ENCODE measurements at places on chromosomes 6 and 20.

DNA sequence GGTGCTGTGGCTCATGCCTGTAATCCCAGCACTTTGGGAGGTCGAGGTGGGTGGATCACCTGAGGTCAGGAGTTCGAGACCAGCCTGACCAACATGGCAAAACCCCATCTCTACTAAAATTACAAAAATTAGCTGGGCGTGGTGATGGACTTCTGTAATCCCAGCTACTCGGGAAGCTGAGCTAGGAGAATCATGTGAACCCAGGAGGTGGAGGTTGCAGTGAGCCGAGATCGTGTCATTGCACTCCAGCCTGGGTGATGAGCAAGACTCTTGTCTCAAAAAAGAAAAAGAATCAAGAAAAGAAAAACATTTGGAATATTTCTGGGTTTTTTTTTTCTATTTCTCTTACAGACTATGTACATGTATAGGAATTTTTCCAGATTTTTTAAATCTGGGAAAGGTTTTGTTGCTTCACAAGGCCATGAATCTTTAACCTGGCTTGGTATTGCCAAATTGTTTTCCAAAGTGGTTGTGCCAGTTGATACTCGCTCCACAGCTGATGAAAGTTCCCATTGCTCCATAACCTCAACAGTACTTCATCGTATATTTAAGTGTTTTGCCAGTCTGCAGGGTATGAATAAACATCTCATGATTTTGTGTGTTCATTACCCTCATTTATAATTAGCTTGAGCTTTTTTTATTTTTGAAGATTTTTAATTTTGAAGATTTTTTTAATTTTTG is 33.5 kb downstream of the RNF217 start:
- DNase-seq, result no peak

- DNase-seq, result no peak
Measured at GRCh38 chr20:58340853-58341252, 31.3 kb downstream of the RAB22A start.

GRCh38 chr6:132812756-132813172 is 1.6 kb upstream of the RPS12 start:
- no peak for DNase-seq

GRCh38 chr6:18961566-18961965 is 574.4 kb downstream of the RNF144B start:
- DNase-seq, result no peak

DNA sequence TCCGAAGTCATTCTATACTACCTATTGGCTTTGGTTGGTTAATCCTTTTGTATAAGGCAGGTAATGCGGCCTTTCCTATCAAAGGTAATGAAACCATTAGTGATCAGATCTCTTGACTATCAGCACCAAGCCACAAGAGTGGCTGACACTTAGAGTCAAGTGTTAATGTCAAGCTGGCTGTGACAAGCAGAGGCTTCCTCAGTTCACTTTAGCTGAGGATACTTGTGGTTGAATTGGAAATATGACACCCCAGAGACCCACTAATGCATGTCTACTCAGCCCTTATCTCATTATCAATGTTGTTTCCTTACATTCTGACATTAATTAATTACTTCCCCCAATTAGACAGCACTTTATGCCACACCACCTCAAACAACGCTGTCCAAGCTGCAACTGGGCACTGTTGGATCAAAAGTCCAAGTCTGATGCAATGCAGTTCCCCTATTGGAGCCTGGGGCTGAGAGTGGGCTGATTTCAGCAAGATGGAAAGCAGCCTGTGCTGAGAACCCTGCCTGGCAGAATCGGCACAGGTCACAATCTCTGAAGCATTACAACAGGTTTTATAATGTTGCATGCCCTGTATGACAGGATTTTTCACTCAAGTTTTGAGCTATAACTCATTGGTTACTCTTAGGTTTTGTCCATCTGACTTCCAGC is 273.5 kb downstream of the COL12A1 start:
- DNase-seq, result no peak

- no peak for DNase-seq
Measured at GRCh38 chr20:37265152-37265551, 3.5 kb upstream of the GHRH start.

DNA sequence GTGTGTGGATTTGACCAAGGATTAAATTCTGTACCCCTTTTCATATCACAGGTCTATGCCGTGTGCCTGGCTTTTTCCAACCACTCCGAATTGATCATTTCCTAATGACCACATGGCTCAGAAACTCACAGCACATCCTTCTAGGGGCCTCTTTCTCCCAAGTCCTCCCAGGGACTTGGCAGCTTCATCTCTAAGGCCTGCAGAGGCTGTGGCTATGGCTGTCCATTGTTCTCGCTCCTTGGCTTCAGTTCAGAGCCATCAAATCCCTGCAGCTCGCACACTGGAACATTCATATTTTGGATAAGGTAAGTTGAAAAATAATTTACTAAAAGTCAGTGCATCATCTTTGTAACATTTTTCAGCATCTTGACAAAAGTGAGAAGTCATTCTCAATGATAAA is 497.2 kb upstream of the CDH4 start:
- DNase-seq, result no peak

DNA sequence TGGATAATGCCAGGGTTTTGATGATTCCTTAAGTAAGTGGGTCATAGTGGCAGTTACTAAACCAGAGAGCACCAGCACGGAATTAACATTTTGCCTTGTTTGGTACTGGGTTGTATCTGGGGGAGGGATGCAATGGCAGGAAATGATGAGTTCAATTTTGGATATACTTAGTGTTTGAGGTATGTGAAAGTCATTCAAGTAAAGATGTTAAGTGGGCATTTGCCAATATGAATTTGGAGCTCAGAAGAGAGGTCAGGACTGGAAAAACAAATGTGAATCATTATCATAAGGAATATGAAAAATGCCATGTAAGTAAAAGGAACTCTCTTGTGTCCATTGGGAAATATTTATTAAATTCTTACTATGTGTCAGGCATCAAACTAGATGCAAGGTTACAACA is 6.2 kb downstream of the PXT1 start:
- DNase-seq, result no peak

DNA sequence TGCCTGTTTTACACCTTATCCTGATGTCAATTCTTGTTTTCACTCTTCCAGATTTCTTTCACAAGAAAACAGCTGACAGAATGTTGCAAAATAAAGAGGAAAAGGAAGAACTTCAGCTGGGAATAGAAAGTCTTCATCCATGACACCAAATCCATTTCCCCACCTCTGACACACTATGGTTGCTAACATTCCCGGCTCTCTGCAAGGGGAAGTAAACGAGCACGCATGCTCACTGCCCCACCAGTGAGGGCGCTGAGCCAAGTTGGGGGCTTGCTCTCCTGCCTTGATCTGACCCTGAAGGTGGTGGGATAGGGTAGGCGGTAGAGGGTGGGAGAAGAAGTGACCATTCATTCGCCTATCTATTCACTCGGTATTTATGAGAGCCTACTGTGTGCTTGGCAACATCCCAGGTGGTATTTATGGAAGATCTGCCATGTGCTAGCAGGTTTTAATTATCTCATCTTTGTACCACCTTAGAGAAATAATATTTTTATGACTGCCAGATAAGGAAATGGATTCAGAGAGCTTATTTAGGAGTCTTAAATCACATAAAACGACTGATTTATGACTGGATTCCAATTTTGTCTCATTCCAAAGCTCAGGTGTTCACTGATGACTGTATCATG is 206.2 kb downstream of the FOXC1 start:
- no peak for DNase-seq

- no peak for DNase-seq
Measured at GRCh38 chr6:143037470-143037869, 23.2 kb upstream of the AIG1 start.

DNA sequence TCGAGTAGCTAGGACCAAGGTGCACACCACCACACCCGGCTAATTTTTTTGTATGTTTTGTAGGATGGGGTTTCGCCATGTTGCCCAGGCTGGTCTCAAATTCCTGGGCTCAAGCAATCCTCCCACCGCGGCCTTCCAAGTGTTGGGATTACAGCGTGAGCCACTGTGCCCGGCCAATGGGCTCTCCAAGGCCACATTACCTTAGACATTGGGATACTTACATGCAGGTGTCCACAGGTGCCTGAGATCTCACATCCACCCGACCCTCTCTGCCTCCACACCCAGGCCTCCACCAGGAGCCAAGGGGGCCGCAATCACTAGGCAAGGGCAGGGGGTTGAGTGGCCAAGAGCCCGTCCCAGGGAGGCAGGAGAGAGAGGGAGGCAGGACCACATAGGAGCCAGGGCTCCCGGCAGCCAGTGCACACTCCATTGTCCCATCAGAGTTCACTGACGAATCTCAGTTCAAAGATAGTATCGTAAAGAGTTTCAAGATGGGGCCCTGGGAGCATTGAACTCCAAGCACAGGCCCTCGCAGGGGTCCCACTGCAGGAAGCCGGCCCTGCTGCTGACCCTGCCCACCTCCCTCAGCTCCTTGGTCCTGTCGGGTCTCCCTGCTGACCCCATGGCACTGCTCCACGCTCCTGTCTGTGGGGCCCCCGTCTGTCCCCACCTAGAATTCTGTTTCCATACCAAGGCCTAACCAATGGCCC is 55.3 kb downstream of the SSR1 start:
- no peak for DNase-seq

- DNase-seq, result no peak
Measured at GRCh38 chr6:92648364-92649086, 770.8 kb downstream of the EPHA7 start.

DNA sequence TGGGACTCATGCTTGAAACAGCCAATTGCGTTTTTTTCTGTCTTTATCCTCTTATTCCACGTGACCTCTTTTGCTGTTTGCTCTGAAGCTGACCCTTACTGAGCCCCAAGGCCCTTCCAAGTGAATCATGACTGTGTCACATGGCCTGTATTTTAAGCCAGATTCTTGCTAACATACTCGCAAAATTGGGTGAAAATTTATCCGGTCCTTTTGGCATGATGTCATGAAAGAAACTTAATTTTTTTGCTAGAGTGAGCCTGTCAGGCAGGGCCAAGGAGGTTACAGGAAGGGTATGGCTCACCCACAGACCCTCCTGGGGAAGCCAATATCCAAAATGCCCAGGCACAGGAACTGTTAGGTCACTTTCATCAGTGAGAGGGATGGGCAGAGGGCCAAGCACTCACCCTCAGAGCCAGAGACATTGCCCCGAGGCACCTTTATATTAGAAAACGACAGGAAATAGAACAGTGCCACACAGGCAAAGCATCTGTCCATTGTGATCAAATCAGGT is 296.7 kb downstream of the CDH26 start:
- no peak for DNase-seq

GRCh38 chr6:83514866-83515466 is 2.6 kb downstream of the PRSS35 start:
- DNase-seq, result no peak

GRCh38 chr6:168649209-168649608 is 208.2 kb downstream of the SMOC2 start:
- no peak for DNase-seq

DNA sequence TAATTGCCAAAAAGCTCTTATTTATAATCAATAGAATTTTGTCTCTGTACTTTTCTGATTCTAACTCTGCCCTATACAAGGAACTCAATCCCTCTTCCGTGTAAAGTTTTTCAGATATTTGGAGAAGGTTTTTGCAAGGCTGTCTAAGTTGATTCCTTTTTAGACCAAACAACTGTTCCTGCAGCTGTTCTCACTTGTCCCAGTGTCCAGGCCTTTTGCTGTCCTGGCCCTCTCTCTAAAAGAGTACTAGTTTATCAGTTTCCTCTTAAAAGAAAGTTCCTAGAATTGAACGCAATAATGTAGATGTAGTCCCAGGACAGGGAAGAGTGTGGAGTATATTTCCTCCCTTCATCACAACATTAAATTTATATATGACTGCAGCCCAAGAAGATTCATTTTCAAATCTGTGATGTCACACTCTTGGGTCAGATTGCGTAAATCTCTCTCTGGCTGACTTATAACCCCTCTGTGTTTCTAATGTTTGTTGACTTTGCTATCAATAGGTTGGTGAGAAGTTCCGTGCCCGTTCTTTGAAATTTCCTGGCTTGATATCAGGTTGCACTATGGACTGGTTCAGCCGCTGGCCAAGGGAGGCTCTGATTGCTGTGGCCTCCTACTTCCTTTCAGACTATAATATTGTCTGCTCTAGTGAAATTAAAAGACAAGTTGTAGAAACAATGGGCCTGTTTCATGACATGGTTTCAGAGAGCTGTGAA is 139.4 kb upstream of the GLP1R start:
- no peak for DNase-seq

DNA sequence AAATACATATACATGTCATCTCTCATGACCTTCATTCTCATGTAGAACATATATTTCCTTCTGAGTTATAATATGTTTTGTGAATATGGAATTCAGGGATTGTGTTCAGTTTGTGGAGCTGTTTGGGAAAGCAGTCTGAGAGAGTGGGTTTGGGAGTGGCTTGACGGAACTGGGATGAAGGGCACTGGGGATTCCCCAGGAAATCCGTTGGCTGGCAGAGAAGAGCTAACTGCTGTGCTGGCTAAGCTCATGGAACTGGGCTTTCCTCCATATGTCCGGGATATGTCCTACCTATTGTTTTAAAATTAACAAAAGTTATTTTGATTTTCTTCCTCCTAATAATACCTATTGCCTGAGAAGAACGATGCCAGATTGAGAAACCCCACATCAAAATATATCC is 359.5 kb upstream of the FLRT3 start:
- no peak for DNase-seq

GRCh38 chr6:157088841-157089240 is 234.5 kb downstream of the TMEM242 start:
- no peak for DNase-seq

DNA sequence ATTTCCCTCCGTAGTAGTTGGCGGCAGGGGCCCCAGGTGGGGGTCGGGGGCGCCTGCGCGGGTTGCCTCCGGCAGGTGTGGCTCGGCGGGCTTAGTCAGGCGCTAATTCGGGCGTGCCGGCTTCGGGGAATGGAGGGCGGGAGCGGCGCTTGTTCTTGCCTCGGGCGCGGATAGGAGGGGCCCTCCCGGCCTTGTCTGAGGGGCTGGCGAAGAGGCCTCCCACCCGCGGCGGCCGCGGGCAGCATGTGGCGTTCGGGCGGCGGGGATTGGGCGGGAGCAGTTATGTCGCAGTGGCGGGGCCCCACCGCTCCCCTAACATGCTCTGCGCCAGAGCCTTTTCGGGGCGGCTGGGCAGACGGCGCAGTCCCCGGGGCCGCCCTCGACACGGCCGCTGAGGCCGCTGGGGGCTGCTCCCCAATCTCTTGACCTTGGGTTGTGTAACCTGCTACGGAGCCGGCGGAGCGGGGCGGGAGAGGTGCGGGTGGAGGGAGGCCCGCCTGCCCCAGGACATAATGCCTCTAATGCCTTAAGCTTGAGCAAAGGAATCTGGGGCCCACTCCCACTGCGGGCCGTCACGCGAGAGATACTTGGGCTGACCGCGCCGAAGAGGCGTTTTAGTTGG is 1.1 kb downstream of the AMD1 start:
- DNase-seq, result peak; percentile 44

GRCh38 chr6:27209196-27209595 is 38.3 kb upstream of the PRSS16 start:
- no peak for DNase-seq

GRCh38 chr20:62966212-62967148 is 14.0 kb downstream of the SLC17A9 start:
- no peak for DNase-seq
